ENCODE measurements at places on chromosomes 5 and 9.

DNA sequence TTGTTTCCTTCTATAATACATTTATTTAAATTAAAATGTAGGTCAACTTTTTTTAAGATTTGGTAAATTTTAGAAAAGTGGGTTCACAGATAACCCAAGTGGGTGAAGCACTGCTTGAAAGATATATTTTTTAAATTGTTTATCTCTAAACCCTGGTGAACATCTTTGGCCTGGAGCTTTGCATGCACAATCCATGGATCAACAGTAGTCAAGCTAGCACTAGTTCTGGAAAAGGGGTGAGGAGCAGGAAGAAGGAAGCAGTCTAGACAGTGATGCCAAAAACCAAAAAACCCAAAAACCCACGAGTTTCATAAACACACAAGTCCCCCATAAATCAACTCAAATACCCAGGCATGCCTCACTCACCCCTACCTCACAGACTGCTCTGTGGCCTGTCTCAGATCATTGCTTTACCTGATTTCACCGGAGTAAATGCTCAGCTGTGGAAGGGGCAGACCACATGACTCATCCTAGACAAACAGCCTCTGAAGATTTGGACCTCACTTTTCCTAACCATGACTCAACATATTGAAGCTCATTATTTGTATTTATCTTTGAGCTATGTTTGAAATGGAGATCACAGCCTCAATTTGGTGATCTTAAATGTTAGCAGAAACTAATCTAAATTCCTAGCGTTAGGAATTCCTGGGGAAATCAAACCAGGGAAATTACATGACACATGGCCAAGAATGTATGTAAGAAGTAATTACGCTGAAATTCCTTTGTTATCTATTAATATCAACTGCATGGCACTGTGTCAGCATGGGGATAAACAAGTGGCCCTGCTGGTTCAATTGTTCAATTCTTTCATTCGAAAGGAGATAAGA lies 149.6 kb downstream of the ZNF608 start:
- no peak for DNase-seq

GRCh38 chr5:177300236-177300880 lies 3.2 kb downstream of the RAB24 start:
- peak; percentile 26 for DNase-seq

GRCh38 chr9:7360513-7360912 lies 439.1 kb downstream of the DMAC1 start:
- DNase-seq = no peak

GRCh38 chr9:27539479-27540441 lies 10.1 kb upstream of the MOB3B start:
- DNase-seq = no peak

- no peak for DNase-seq
Observed at GRCh38 chr9:17063535-17064135, 71.2 kb upstream of the CNTLN start.

DNA sequence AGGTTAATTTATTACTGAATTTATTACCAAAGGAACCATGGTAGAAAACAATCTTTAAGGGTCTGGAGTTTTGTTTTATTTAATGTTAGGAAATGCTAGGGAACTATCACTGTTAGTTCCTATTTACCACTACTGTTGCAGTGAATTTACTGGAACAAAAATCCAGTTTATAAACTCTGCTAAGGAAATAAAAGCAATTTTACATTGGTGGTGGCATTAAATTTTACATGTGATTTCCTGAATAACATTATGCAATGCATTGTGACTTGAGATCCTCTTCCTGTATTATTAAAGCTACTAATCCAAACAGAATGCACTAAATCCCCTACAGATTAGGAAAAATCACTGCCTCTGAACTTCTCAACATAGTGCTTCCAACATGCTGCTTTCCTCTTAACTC lies 599.5 kb upstream of the PTGER4 start:
- DNase-seq = no peak

GRCh38 chr5:170581211-170581610 lies 77.4 kb downstream of the KCNIP1 start:
- no peak for DNase-seq

DNA sequence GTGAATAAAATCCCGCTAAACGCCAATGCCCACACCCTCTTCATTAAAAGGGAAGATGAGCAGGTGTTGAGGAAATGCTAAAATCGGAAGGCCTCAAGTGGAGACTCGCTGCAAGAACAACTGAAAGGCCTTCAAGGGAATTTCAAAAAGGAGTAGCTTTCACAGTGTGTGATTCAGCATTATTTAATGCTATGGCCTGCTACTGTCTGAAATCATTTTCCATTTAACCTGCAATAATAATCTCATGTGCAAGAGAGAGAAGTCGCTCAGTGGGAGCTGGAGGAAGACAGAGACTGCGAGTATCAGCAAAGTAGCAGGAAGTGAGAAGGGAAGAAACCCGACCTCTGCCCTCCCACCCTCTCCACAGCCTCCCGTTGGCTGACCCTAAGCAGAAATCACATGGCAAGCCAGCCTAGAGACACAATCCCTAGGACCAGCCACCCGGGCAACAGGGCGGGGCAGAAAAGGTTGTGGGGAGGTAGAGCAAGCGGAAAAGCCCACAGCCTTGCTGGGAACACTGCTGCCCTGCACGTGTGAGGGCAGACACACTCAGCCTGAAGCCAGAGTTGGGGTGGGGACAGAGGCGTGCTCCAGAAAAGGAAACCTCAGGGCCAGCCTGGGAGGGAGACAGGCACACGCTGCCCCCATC lies 39.9 kb upstream of the CTSL start:
- DNase-seq = no peak

- DNase-seq = no peak
Observed at GRCh38 chr9:7223981-7224380, 466.2 kb downstream of the KDM4C start.

DNA sequence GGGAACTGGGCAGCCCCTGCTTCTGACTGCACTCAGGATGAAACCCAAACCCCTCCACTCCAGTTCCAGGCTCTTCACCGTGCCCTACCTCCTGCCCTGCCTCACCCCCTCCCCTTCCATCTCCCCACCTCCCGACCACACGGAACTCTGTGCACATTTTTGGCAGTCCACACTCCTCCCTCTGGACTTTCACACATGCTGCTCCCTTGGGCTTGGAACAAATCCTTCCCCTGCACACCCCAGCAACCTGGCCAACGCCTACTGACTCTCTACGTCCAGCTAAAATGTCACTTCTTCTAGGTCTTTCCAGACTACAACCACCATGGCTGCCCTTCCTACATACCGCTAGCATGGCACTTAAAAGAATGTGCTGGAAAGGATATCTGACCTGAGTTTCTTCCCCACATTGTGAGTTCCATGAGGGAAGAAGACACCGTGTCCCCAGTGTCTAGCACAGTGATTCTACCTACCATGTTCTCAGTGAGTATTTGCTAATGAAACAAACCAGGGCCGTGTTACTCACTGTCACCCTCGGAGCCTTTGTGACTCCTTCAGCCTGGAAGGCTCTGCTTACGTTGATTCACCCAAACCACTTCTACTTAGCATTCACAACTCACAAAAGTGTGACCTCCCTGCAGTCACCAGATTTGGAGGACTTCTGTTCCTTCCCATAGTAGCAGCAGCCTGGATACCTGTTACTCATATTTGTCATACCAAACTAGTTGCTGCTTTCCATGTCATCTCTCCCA lies 18.7 kb downstream of the RETREG1 start:
- DNase-seq = no peak

GRCh38 chr5:107476783-107477182 lies 194.0 kb downstream of the EFNA5 start:
- no peak for DNase-seq

DNA sequence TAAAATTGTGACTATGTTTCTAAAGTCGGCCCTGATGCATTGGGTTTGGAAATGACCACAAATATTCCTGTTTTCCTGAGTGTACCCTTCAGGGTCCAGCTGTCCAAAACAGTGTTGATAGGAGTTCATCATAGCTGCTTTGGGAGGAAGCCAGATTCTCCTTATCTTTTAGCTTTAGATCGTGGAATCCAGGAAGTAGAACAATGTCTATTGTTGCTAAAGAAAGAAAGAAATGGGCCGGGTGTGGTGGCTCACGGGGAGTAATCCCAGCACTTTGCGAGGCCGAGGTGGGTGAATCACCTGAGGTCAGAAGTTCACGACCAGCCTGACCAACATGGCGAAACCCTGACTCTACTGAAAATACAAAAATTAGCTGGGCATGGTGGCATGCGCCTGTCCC lies 9.5 kb downstream of the CAVIN4 start:
- no peak for DNase-seq

DNA sequence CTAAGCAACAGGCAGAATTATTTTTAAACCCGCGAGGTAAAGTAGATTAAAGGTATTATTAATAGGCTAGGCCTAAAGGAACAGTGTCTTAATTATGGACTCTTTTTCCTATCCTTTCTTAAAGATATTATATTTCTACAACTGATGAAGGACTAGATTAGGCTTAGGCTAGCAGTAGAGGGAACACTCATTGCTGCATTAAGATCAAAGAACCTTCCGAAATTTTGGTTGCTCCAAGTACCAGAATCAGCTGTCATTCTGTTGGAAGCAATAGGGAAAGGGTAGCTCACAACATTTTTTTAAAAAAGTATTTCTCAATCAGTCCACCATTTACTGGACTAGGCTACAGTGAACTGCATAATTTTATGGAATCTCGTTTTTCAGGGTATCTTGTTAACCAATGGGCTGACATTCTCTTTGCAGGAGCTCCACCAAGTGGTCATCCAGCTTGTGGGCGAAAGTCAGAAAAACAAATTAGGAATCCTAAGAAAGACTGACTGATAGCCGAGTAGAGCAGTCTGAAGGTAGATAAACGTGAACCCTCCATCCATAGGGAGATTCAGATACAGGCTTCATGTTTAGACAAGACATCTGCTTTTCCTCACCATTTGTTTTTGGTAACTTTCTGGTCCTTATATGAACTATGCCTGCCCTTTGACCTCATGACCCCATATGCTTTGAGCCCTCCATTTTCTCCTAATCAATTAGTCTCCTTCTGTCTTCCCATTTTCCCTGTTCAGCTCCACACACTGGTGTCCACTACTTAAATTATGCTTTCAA lies 103.6 kb upstream of the CHD1 start:
- DNase-seq = no peak

DNA sequence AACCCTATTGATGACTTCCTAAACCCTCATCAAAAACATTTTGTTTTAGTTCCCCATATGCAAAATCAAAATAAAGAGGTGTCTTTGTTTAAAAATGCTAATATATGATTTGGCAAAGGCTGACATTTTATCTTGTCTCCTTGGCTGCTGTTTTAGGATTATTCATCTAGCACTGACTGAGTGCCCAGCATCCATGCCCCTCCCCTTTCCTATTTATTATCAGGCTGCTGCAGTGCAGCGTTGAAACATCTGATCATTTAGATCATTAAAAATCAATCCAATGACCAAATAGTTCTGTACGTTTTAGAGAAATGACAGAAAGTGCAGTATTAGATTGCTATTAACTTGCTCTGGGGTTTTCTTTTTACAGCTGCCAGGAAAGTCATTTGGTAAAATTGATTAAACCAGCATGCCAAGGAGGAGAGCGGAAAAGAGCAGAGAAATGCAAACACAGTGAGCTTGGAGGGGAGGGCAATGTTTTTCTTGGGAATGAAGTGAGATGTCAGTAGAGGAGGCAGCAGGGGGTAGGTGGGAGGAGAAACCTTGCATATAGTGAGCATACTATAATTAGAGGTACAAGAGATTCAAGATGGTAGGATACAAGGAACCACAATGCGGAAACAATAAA lies 286.3 kb downstream of the PDE4D start:
- DNase-seq = no peak

DNA sequence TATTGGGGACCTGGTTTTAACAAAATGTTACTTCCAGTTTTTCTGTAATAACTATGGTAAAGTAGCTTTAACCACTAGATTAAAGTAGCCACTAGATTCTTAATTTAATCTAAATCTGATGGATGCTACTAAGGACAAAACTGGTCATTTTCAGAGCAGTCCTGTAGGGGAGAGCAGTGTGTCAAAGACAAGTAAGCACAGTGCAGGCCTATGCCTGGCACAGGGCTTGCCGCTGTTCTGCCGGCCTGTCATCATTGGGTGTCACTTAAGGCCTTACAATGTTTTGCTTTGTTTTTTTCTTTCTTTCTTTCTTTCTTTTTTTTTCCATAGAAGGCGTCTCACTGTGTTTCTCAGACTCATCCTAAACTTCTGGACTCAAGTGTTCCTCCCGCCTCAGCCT lies 53.0 kb upstream of the NXNL2 start:
- DNase-seq = no peak

- DNase-seq = no peak
Observed at GRCh38 chr5:92944337-92944736, 636.7 kb downstream of the NR2F1-AS1 start.

DNA sequence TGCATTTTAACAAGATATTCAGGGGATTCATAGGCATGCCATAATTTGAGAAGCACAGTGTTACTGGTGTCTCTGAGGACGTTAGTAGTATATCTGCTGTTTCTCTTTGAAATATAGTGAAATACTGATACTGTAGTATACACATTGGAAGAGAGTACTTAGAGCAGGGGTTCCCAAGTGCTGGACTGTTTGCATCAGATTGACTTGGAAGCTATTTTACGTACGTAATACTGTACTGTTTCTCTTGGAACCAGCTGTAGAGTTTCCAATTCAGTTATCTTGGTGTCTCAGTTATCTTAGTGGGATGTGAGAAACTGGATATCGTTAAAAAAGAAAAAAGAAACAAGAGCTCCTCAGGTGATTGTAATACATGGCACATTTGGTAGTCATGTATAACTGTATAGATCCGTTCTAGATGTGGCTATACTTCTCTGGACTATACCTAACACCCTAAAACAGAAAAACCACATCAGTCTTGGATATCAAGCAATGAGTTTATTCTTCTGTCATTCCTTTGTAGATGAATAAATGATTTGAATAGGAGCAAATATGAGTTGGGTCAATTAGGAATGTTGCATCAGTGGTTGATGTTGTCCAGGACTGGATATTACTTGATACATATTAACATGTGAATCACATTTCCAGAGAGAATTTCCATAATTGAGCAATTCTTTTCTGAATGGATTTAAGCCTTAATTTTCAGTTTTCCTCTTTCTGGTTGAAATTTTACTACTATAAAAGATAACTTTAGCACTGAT lies 33.4 kb downstream of the PRRC1 start:
- no peak for DNase-seq

- no peak for DNase-seq
Observed at GRCh38 chr9:123419721-123420591, 64.0 kb downstream of the CRB2 start.

GRCh38 chr5:141208478-141208877 lies at the start of gene PCDHB12:
TSS of gene PCDHB12 (plus strand) at chr5:141208719. CDS start at chr5:141208908, 189 bp downstream.
- no peak for DNase-seq

DNA sequence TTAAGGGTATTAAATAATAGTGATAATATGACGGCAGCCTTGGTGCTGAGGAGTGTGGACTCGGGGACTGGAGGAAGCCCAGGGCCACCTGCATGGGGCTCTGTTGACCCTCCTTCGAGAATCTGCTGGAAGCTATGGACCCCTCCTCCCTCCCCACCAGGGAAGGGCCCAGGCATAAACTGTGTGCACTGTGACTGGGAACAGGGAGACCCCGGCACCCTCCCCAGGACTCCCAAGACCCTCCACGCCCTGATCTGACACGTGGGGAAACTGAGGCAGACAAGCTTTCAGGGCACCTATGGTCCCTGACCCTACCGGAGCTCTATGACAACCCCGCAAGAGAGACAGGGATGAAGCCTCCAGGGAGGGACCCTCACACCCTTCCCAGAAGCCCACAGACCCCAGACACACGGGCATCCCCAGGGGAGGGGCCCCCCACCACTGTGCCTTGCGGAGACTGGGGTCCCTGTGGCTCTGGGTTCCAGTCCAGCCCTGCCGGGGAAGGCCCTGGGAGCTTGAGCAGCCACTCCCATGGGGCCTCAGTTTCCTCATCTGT lies 6.5 kb upstream of the EGFL7 start:
- DNase-seq = no peak

- DNase-seq = no peak
Observed at GRCh38 chr5:144169904-144170275, 569 bp downstream of the YIPF5 start.

Data from activated effector memory CD4-positive, alpha-beta T cell treated with Interleukin-2 at 50 U/mL for 16 hours (primary cell).